ENCODE measurements at places on chromosomes 3 and 15.

DNA sequence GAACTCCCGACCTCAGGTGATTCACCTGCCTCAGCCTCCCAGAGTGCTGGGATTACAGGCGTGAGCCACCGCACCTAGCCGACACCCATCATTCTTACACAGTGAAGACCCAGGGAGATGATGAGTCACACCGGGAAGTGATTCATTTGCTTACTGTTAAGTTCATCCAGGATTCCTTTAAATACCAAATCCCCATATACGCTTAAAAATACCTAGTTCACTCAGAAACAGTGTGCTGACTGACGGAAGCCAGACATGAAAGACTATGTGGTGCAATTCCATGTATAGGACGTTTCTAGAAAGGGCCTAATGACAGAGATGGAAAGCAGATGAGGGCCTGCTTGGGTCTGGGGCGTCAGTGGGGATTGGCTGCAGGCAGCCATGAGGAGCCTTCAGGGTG lies 75.2 kb downstream of the APBA2 start:
- no peak for DNase-seq

DNA sequence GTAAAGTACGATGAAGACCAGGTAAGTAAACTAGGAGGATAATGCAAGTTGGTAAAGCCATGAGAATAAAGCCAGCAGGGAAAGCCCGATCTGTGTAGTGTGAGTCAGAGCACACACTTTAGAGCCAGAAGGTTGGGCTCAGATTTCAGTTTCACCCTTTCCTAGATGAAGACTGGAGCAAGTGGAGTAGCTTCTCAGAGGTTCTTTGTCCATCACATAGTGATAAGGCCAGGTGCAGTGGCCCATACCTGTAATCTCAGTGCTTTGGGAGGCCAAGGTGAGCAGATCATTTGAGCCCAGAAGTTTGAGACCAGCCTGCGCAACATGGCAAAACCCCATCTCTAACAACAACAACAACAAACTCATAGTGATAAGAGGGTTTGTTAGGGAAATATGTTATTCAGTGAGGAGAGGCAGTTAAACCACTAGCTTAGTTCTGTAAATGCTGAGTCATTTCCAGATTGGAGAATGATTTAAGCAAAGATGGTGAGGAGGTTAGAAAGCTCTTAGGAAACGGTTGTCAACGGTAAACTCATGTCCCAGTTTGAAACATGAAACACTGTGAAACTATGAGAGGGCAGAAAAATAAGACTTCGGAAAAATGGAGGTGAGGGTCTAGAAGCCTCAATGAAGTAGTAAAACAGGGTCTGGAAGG lies 39.0 kb downstream of the IL12A start:
- DNase-seq = peak; percentile 78

DNA sequence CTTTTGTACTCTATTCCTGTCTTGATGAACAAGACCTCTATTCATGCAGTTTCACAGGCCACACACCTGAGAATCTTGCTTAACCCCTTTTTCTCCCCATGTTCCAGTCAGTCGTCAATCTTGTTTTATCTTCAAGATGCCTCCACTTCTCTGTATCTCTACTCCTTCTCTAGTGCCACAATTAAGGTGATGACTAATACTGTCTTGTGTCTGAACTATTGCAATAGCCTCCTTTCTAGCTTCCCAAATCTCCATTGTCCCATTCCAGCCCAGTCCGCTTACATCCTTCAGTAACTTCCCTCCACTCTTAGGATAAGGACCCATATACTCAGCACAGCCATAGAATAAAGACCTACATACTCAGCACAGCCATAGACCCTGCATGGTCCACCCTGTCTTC lies 24.7 kb downstream of the CHST14 start:
- no peak for DNase-seq

- no peak for DNase-seq
Observed at GRCh38 chr15:79008659-79009058, 63.8 kb upstream of the CTSH start.

- no peak for DNase-seq
Observed at GRCh38 chr3:119747357-119747756, 34.5 kb upstream of the NR1I2 start.

- no peak for DNase-seq
Observed at GRCh38 chr3:129280183-129280582, 1.5 kb downstream of the HMCES start.

- peak; percentile 99 for DNase-seq
Observed at GRCh38 chr3:122497425-122497824, 17.3 kb downstream of the KPNA1 start.

DNA sequence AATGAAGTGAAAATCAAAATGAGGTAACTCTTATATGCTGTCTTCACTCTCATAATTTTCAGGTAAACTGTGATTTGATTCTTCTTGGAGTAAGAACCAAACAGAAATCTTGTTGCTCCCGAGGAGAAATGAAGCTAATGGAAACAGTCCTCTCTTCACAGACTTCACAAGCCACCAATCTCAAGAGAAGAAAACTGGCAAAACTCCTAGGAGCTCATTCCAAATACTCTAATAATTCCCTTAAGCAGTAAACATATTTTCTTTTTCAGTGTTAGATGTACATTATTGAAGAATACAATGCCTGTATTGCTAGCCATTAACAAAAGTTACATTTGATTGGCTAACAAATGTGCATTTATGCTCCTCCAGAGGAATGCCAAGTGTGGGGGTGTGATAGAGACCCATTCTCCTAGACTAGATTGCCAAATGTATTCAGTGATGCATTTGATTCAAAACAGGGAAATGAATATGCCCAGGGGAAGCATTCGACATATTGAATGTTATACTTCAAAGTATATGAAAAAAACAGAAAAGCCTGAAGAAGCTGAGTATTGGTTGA lies 11.8 kb upstream of the RIOX2 start:
- DNase-seq = no peak

- DNase-seq = no peak
Observed at GRCh38 chr3:49994476-49994875, 54.5 kb downstream of the RBM6 start.

DNA sequence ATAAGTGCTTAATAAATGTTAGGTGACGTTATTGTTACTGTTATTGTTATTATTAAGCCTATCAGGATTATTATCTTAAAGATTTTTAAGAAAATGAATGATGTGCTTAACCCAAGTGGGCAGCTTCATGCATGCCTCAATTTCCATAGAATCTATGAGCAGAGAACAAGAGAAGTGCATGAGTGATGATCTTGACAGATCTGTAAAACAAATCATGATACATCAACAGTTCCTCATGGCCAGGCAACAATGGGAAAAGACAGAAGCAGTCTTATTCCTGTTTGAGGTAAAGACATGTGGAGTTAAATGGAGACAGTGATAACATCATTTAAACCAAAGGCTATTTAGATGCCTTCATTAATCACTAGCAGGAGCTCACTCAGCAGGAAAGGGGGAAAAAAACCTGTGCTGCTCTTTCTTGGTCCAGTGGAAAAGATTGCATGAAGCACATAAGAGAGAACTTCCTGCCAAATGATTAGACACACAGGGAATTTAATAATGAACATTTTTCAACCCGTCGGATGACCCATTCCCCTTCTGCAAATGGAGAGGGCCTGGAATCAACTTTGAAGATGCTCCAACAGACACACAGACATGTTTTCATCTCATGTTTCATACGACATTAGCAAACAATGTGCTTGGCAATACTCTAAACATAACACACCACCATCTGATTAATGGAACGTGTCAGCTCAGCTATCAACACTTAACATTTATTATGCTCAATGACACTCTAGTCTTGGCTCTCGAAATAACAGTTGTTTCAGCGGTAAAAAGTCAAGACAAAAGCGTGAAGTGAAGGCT lies 212.2 kb upstream of the LRRN1 start:
- no peak for DNase-seq

- no peak for DNase-seq
Observed at GRCh38 chr3:170867143-170867937, 2.7 kb downstream of the RPL22L1 start.

GRCh38 chr3:116246406-116246980 lies 198.8 kb downstream of the LSAMP start:
- DNase-seq = no peak

- DNase-seq = no peak
Observed at GRCh38 chr3:102474207-102474606, 39.4 kb downstream of the ZPLD1 start.

Data from AML-193 (cell line).